Thyroid gland (tissue), 4 donors: ENCODE measurements at places on chromosomes 2 and 18. TPM values are rescaled to one million over a fixed set of nuclear protein-coding genes. Genes with fewer than 3 reads are reported as not detected.

FLACC1 gene
- total RNA-seq = 3.9 TPM

FNDC4 gene
- 4.0 TPM for total RNA-seq

SATB2 gene
- total RNA-seq = 1.9 TPM

- H3K4me1 ChIP-seq = no peaks in the 10 kb centered on the region
- DNase-seq = no peak
- H3K4me3 ChIP-seq = no peak overlapping the region
Observed at GRCh38 chr2:9484533-9484932, 10.2 kb downstream of the IAH1 start.

DNA sequence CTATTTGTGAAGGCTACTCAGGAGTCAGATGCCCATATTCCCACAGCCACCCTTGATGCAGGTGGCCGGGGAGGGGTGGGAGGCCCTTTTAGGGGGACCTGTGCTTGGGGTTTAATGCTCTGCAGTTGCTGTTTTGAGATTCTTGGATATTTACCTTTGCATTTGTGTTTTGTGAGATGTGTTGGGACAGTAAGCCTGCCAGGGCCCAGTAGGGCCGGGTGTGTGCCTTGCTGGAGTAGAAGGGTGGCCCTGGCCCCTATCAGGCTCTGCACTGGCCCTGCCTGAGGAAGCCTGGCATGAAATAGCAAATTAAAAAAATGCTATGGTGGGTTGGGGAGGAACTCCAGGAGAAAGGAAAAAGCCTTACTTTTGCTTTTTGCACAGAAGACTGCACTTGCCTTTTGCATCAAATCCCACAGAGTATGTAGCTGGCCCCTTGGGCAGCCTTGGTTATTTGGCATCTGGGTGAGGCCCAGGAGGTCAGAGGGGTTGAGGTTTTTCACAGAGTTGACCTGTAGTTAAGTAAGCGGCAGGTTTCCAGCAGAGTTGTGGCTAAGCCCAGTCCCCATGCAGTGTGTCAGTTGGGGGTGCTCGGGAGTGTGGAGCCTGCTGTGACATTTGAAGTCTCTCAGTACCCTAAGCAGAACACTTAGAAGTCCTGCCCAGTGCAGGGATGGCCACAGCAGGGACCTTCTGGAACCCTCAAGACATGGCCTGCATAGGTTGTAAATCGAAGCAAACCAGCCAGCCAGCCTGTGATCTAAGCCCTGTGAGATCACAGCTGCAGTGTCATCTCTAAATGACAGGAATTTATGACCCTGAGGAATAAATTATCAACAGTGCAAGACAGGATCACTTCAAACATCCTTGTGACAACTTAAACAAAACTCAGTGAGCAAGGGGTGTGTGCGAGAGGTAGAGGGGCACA lies 68.8 kb downstream of the SH3RF3 start:
- no peaks in the 10 kb centered on the region for H3K36me3 ChIP-seq
- no peaks in the 10 kb centered on the region for H3K4me1 ChIP-seq
- no peak overlapping the region for H3K4me3 ChIP-seq
- H3K27me3 ChIP-seq = no peaks in the 10 kb centered on the region
- DNase-seq = no peak

DNA sequence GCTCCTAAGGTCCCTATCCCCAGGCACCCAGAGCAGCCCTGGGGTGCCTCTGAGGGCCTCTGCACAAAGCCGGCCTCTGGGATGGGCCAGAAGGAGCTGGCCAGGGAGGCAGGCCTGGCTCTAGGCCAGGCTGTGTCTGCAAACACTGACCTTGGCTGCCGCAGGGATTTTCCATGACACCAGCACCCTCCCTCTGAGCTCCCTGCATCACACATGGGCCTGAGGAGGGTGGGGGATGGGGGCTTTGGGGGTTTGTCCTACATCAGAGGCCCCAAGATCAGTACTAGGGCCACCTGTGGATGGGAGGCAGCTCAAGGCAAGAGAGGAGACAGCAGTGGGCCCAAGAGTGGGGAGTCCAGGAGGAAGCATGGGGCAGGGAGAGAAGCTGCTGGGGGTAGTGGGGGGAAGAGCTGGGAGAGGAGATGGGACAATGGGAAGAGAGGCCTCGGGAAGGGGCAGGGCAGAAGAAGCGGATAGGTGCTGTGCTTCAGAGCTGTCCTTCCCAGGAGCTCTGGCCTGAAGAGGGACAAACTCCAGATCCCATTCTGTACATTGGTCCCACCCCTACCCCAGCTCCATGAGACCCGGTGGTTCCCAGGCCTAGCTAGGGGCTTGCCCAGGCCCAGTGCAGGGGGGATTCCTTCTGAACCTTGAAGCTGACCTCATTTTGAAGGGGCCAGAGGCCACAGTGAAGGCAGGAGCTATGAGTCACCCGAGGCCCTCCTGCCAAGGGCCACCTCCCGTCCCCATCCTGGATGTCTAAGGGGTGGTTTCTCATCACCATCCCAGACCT lies 28.0 kb downstream of the KCNK3 start:
- peak; percentile 95 for DNase-seq
- peak overlapping the region; percentile 89 for H3K27ac ChIP-seq
- no peak overlapping the region for H3K4me3 ChIP-seq
- no peaks in the 10 kb centered on the region for H3K36me3 ChIP-seq
- H3K4me1 ChIP-seq = peaks cover 47% of the 10 kb centered on the region

- no peaks in the 10 kb centered on the region for H3K4me1 ChIP-seq
- H3K4me3 ChIP-seq = no peak overlapping the region
- peak overlapping the region; percentile 3 for H3K27ac ChIP-seq
- peak; percentile 89 for DNase-seq
- H3K27me3 ChIP-seq = no peaks in the 10 kb centered on the region
Observed at GRCh38 chr2:223613017-223613950, 11.1 kb upstream of the SCG2 start.

DNA sequence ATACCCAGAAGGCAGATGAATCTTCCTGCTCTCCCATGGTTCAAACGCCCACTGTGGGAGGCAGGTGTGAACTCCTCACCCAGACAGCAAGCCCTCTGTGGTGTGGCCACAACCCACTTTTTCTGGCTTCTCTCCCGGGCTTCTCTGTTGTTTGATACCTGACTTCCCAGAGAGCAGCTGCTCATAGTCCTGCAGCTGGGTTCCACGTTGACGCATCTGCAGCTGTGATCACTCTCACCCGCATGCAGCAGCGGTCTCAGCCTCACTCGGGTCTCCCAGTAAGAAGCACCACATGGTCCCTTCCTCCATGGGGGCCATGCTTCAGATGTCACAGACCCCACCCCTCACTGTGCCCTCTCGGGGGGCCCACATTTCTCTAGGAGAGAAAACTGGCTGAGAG lies 3.5 kb downstream of the ASPRV1 start:
- H3K4me3 ChIP-seq = no peak overlapping the region
- H3K36me3 ChIP-seq = no peaks in the 10 kb centered on the region
- no peak overlapping the region for H3K27ac ChIP-seq

GRCh38 chr2:141187075-141187439 lies 943.8 kb downstream of the LRP1B start:
- H3K27ac ChIP-seq = no peak overlapping the region
- no peaks in the 10 kb centered on the region for H3K36me3 ChIP-seq
- no peaks in the 10 kb centered on the region for H3K4me1 ChIP-seq
- H3K4me3 ChIP-seq = no peak overlapping the region
- no peak for DNase-seq
- H3K27me3 ChIP-seq = no peaks in the 10 kb centered on the region

GRCh38 chr2:165844216-165844615 lies 50.2 kb upstream of the GALNT3 start:
- no peak overlapping the region for H3K27ac ChIP-seq
- DNase-seq = no peak
- no peak overlapping the region for H3K4me3 ChIP-seq
- H3K27me3 ChIP-seq = no peaks in the 10 kb centered on the region
- no peaks in the 10 kb centered on the region for H3K36me3 ChIP-seq
- H3K4me1 ChIP-seq = peaks cover 12% of the 10 kb centered on the region

DNA sequence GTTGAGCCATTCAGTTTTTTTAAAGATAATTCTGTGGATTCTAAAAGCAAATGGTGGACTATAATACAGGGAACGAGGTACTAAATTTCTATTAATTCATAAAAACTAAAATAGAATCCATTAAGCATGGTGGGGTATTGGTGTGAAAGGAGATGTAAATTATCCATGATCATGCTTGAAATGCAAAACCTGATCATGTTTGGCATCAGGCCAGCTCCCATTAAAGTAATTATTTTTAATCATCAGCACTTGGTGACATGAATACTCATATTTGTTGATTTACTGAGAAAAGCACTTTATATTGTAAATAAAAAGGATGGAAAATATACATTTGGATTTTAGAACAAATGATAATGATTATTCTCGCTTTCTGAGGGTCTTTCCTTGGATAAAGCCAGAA lies 232.3 kb upstream of the MEIS1 start:
- DNase-seq = no peak
- H3K4me3 ChIP-seq = no peak overlapping the region
- H3K36me3 ChIP-seq = no peaks in the 10 kb centered on the region

DNA sequence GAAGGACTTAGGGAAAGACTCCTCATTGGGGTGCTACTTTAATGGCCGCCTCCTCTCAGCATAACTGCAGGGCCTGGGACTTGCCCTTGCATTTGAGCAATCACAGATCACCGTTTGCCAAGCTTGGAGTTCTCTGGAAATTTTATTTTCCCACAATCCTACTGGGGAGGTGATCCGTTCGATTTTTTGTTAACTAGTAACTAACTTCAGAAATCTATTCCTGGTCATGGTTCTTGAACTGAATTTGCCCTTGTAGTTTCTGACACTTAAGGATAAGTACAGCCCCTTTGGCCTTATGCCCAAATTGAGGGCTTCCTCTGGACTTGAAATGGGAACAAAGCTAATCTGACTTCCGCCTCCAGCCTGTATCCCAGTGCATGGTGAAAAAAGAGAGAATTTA lies 60.5 kb upstream of the ST3GAL5 start:
- DNase-seq = peak; percentile 85
- H3K27me3 ChIP-seq = no peaks in the 10 kb centered on the region
- no peaks in the 10 kb centered on the region for H3K36me3 ChIP-seq
- H3K4me3 ChIP-seq = no peak overlapping the region

- no peaks in the 10 kb centered on the region for H3K27me3 ChIP-seq
- no peak overlapping the region for H3K27ac ChIP-seq
- no peak for DNase-seq
- H3K4me3 ChIP-seq = no peak overlapping the region
Observed at GRCh38 chr2:144730711-144731110, 210.8 kb upstream of the ZEB2 start.

DNA sequence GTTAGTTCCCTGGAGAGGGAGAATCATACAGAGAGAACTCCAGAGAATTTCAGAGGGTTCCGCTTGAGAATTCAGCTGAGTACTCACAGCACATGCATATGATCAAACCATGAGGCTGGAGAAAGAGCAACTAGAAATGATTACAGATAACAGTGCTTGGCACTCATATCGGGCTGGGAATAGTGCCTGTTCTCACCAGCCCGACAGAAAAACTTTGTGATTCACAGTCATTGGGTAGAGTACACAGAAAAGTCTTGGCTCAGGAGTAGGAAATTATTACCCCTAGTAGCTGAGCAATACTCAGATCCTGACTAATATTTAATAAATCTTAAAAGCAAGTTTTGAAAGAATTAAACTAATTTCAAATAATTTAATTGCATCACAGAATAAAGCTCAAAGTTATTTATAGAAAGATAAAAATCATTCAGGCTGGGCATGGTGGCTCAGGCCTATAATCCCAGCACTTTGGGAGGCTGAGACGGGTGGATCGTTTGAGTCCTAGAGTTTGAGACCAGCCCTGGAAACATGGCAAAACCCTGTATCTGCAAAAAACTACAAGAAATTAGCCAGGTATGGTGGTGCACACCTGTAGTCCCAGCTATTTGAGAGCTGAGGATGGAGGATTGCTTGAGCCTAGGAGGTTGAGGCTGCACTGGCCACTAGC lies 6.8 kb downstream of the WDPCP start:
- no peak overlapping the region for H3K27ac ChIP-seq
- H3K4me1 ChIP-seq = no peaks in the 10 kb centered on the region
- peak; percentile 23 for DNase-seq
- H3K27me3 ChIP-seq = no peaks in the 10 kb centered on the region

- no peaks in the 10 kb centered on the region for H3K4me1 ChIP-seq
- H3K27ac ChIP-seq = no peak overlapping the region
- no peaks in the 10 kb centered on the region for H3K27me3 ChIP-seq
- no peaks in the 10 kb centered on the region for H3K36me3 ChIP-seq
- no peak overlapping the region for H3K4me3 ChIP-seq
Observed at GRCh38 chr2:60492548-60492947, 60.9 kb downstream of the BCL11A start.

GRCh38 chr2:150041722-150042425 lies 445.6 kb downstream of the RND3 start:
- H3K27me3 ChIP-seq = no peaks in the 10 kb centered on the region
- H3K4me1 ChIP-seq = no peaks in the 10 kb centered on the region
- no peak for DNase-seq
- H3K27ac ChIP-seq = no peak overlapping the region
- H3K36me3 ChIP-seq = no peaks in the 10 kb centered on the region
- H3K4me3 ChIP-seq = no peak overlapping the region
